Uterine smooth muscle cell (primary cell): ENCODE measurements at places on chromosomes 2 and 18. TPM values are rescaled to one million over a fixed set of nuclear protein-coding genes. Genes with fewer than 3 reads are reported as not detected.

ASPRV1 gene
- total RNA-seq: 0.11 and 0.12 TPM in 2 replicates

CHRND gene
- not detected in 2 replicates for total RNA-seq

ASIC4 gene
- total RNA-seq: 0.25 and 0.55 TPM in 2 replicates

SCN3A gene
- 0.12 and 0.66 TPM in 2 replicates for total RNA-seq

NEB gene
- 0.12 and 0.22 TPM in 2 replicates for total RNA-seq

CREG2 gene
- 3.9 and 5.2 TPM in 2 replicates for total RNA-seq

RUFY4 gene
- not detected in 2 replicates for total RNA-seq

CXCR2 gene
- total RNA-seq: not detected in 2 replicates

IL36G gene
- not detected in 2 replicates for total RNA-seq

CLEC4F gene
- not detected in 2 replicates for total RNA-seq

MCM6 gene
- total RNA-seq: 22.6 and 50.7 TPM in 2 replicates

COLEC11 gene
- total RNA-seq: under 0.01 TPM in 1 of 2 replicates, not detected in the other

CPO gene
- 0.12 TPM in 1 of 2 replicates, not detected in the other for total RNA-seq

ABCG8 gene
- total RNA-seq: not detected in 2 replicates

MERTK gene
- total RNA-seq: 0.11 and 0.37 TPM in 2 replicates

BUB1 gene
- 20.4 and 100 TPM in 2 replicates for total RNA-seq

ALPI gene
- total RNA-seq: not detected in 2 replicates

ABHD1 gene
- under 0.01 TPM in 2 replicates for total RNA-seq

SLC39A6 gene
- total RNA-seq: 82.8 and 96.6 TPM in 2 replicates

UGT1A5 gene
- not detected in 2 replicates for total RNA-seq

SMAD7 gene
- total RNA-seq: 16.5 and 33.1 TPM in 2 replicates
